ENCODE measurements at places on chromosomes 1 and 21.

DNA sequence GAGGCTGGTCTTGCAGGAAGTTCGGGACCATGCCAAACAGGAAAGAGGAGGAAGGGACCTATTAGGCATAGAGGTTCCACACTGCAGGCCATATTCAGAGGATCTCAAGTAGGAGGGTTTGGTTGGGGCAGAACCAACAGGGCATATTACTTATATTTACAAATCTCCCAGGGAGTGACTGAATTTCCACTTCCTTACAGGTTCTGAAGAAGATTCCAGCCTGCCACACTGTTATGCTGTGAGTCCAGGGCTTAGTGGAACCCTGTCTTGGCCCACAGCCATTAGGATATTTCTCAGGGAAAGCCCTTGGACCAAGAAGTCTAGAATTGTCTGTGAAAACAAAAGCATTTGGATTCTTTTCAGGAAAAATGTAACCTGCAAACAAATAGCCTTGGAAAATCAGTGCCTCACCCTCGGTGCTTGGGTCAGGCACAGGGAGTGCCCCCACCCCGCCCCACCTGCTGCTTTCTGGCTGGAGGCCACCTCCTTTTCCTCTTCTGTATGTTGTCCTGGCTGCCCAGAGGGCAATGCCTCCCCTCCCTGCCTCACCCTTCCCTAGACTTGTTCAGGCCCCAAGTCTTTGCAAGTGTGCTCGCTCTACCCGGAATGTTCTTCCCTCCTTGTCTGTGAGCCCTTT, 41.0 kb upstream of the JUN start:
- DNase-seq: no peak

- DNase-seq: no peak
These were observed 110.0 kb upstream of the ZRANB2 start for GRCh38 chr1:71190843-71191242.

DNA sequence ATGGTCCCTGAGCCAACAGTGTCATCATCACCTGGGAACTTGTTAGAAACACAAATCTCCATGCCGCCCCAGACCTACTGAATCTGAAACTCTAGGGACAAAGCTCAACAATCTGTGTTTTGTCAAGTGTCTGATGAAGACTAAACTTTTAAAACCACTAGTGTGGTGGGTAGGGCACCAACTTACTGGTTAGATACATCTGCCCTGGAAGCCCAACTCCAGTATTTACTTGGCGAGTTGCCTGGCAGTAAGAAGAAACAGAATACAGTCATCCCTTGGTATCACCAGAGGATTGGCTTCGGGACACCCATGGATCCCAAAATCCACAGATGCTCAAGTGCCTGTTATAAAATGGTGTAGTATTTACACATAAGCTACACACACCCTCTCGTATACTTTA, 367.9 kb upstream of the DUSP10 start:
- DNase-seq: no peak

GRCh38 chr1:166488327-166488726, 321.5 kb upstream of the FAM78B start:
- peak; percentile 55 for DNase-seq

DNA sequence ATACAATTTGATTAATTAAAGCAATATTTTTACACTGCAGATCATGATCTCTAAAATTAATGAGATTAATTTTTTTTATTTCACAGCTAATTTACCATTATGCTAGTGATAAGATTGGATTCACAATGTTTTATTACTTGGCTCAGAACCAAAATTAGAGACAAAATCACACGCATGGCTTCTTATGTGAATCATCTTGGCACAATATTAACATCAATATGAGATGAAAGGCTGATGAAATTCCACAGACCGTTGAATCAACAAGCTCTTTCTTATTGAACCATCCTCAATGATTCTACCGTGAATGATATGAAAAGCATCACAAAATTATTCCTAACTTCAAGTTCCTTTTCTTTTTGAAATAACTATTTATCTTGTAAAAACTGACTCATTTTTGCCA, 544.9 kb downstream of the KCNT2 start:
- no peak for DNase-seq

DNA sequence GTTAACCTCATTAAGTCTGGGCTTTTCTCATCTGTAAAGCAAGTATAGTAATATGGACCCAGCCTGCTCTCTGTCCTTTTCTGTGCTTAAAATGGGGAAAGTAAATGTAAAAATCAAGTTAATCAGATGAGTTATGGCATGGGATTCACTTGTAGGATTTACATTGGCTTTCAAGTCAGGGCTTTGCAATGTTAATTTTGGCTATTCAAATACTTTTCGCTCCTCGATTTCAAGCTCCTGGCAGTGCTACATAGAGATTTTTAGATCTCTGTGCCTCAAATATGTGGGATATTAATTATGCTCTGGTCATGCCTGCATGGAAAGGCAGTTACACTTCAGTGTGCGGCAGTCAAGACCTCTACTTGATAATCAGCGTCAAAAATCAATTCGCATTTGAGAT, 709.8 kb downstream of the LTN1 start:
- no peak for DNase-seq

- DNase-seq: no peak
These were observed 31.7 kb downstream of the ATP1A1 start for GRCh38 chr1:116404699-116405098.

DNA sequence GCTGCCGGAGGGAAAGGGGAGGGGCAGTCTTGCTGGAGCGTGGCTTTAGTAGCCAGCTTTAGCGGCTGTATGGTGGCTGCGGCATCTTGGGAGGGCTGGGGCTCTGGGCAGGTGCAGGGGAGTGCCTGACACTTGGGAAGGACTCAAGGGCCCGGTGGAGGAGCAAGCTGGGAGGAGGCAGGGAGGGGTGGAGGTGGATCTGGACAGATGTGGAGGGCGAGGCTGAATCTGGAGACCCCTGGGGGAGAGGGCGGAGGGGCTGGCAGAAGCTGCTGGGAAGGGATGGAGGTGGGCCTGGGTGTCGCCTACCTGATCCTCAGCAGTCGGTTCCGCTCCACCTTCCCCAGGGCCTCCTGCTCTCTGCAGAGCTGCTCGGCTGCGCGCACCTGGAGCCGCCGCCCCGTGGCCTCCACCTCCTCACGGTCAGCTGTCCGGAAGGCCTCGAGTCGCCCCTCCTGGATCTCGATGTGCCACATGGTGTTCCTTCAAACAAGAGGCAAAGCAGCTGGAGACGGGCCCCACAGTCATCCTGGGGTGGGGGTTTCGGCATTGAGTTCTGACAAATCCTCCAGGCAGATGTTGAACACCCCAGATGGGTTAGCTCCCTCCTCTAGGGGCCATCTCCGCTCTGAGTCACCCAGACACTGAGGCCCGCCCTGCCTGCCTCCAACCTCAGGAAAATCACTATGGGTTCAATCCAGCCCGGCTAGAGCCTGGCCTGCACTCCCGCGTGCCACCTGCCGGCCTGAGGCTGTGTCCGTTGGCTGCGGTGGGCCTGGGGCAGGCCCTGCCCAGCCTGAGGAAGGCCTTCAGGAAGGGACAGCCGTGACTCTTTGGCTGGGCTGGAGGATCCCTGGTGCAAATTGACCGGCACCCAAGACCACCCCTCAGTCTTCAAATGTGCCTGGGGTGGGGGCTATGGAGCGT, 29.6 kb downstream of the CFAP74 start:
- peak; percentile 43 for DNase-seq

DNA sequence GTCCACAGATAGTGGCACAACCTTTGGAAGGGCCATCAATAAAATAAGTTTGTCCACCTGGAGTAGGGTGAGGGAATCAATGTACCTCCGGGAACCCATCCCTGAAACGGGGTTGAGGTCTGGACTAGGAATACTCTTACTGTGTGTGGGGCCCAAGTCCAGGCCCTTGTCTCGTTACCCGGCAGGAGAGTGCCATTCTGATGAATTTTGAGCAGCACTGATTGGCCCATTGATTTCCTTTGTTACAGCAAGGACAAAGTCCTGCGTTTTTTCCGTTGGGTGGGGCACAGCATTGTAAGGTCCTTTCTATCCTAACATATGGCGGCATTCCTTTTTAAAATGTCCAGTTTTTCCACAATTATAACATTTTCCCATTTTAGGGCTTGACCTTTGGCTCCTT, 75.2 kb downstream of the AXDND1 start:
- DNase-seq: no peak

GRCh38 chr1:219171192-219171935, 2.3 kb upstream of the LYPLAL1 start:
- no peak for DNase-seq

GRCh38 chr1:18926315-18927081, 24.1 kb upstream of the ALDH4A1 start:
- DNase-seq: peak; percentile 97

- DNase-seq: no peak
These were observed 18.3 kb downstream of the IFFO2 start for GRCh38 chr1:18938008-18938706.

GRCh38 chr1:76110666-76111065, 36.1 kb downstream of the ST6GALNAC3 start:
- DNase-seq: no peak

DNA sequence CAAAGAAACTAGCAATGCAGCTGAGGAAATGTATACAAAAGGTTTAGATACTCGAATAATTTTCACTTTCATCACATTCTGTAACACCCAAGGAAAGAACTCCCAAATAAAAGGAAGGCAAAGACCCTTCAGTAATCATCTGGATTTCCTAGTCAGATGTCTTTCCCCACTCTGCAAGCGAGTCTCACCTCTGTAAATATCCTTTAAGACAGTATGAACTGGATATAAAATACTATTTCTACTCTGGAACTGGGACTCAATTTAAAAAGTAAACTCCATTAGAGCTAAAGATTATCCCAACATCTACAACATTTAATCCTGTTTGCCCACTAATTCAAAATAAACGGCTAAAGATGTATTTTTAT, 27.0 kb downstream of the C2CD2 start:
- DNase-seq: no peak

GRCh38 chr1:177200290-177200689, 29.5 kb downstream of the BRINP2 start:
- no peak for DNase-seq
